ENCODE measurements at places on chromosomes 5 and 9.

GRCh38 chr9:1453636-1454035 is 403.5 kb downstream of the DMRT2 start:
- H3K27ac ChIP-seq = no peak overlapping the region
- H3K4me3 ChIP-seq = no peak overlapping the region
- no peaks in the 10 kb centered on the region for H3K36me3 ChIP-seq
- no peaks in the 10 kb centered on the region for H3K4me1 ChIP-seq
- DNase-seq = no peak
- H3K27me3 ChIP-seq = peaks cover 5% of the 10 kb centered on the region

DNA sequence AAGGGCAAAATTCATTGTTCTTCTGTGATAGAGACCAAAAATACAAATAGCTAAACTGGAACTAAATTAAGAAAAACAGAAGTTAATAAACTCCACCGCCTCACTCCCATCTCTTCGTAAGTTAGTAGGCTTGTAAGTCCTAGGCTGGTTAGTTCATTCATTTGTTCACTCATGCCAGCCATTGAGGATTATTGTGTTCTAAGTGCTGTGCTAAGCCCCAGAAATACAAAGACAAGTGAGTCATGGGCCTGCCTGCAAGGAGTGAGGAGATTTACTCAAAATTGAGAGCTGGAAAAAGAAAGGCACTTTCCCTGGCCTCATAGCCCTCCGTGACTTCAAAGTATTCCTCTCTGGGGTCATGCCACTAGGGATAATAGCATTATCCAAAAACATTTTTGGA is 8.5 kb downstream of the DOCK8 start:
- no peaks in the 10 kb centered on the region for H3K27me3 ChIP-seq
- no peak for DNase-seq
- H3K36me3 ChIP-seq = no peaks in the 10 kb centered on the region
- no peak overlapping the region for H3K4me3 ChIP-seq
- no peak overlapping the region for H3K27ac ChIP-seq

GRCh38 chr5:32051796-32052195 is 122.3 kb downstream of the GOLPH3 start:
- H3K36me3 ChIP-seq = no peaks in the 10 kb centered on the region
- H3K4me1 ChIP-seq = no peaks in the 10 kb centered on the region
- H3K27me3 ChIP-seq = no peaks in the 10 kb centered on the region
- no peak overlapping the region for H3K4me3 ChIP-seq

- H3K36me3 ChIP-seq = no peaks in the 10 kb centered on the region
- DNase-seq = no peak
- H3K4me3 ChIP-seq = no peak overlapping the region
- no peaks in the 10 kb centered on the region for H3K27me3 ChIP-seq
These were observed 56.6 kb downstream of the TEK start for GRCh38 chr9:27165670-27166069.

DNA sequence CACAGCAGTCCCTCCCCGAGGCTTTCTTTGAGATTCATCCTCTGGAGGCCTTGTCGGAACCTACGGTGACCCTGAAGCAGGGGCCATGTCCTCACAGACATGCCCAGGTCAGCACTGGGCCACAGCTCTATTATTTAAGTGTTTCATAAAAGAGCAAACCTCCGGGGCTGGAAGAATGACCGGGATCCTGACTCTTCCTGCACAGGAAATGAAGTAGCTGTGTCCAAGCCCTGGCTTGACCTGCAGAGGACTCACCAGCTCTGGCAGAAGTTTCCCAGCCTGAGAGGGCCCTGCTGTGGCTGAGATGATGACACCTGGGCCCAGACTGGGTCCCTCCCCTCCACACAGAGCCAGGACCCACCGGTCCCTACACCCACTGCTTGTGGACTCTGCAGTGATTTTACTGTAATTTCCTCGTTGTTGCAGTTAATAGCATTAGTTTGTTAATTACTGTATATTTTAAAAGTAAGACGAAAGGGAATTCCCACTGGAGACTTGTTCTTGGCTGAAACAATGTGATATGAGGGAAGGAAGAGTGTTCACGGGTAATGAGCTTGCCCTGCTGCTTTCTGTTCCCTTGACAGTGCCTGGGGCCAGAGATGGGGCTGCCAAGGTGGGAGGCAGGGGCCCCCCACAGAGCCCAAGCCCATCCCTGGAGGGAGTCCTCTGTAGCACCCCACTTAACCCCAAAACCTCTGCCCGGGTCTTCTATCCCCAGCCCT is 72.2 kb downstream of the PCDH1 start:
- no peak for DNase-seq
- no peaks in the 10 kb centered on the region for H3K4me1 ChIP-seq
- H3K27ac ChIP-seq = no peak overlapping the region
- no peaks in the 10 kb centered on the region for H3K36me3 ChIP-seq
- H3K27me3 ChIP-seq = peaks cover 61% of the 10 kb centered on the region

GRCh38 chr9:91001146-91001611 is 199.6 kb downstream of the SYK start:
- no peaks in the 10 kb centered on the region for H3K4me1 ChIP-seq
- H3K36me3 ChIP-seq = no peaks in the 10 kb centered on the region
- H3K27me3 ChIP-seq = no peaks in the 10 kb centered on the region
- DNase-seq = no peak

DNA sequence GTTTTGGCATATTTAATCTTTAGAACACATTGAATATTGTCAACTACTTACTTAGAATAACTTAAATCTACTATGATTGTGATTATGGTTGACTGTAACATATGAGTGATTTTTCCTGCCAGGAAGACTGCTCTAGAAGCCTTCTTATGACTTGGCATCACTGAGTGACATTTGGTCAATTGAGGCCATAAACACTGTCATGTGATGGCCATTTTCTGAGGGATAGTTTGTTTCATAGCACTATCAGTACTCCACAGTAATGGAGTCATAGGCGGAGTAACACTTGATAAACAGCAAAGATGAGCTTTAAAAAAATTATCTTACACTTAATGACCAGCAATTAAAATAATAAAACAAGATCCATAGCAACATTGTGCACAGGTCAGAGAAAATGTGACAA is 31.0 kb downstream of the C9orf40 start:
- no peaks in the 10 kb centered on the region for H3K4me1 ChIP-seq
- no peaks in the 10 kb centered on the region for H3K27me3 ChIP-seq
- no peaks in the 10 kb centered on the region for H3K36me3 ChIP-seq
- no peak overlapping the region for H3K27ac ChIP-seq
- no peak overlapping the region for H3K4me3 ChIP-seq
- DNase-seq = no peak

DNA sequence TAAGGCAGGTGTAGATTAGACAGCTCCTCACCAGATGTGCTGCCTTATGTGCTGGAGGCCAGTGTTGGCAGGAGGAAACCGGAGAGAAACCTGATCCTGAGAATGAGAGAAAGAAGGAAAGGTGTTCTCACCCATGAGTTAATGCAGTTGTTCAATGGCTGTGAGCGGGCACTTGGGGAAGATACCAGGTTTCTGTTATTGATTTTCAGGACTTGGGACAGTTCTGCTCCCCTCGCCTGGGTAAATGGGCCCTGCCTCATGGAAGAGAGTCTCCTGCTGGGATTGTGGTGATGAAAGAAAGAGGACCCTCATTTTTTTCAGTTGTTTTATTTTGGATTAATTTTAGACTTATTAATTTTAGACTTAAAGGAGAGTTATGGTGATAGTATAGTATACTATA is 59.5 kb downstream of the EGFLAM start:
- H3K4me1 ChIP-seq = no peaks in the 10 kb centered on the region
- H3K27ac ChIP-seq = no peak overlapping the region
- DNase-seq = no peak
- H3K27me3 ChIP-seq = no peaks in the 10 kb centered on the region

GRCh38 chr9:135965124-135965756 is 4.1 kb upstream of the UBAC1 start:
- no peak overlapping the region for H3K27ac ChIP-seq
- H3K4me3 ChIP-seq = no peak overlapping the region
- peaks cover 34% of the 10 kb centered on the region for H3K4me1 ChIP-seq
- no peaks in the 10 kb centered on the region for H3K36me3 ChIP-seq
- no peak for DNase-seq
- H3K27me3 ChIP-seq = no peaks in the 10 kb centered on the region

DNA sequence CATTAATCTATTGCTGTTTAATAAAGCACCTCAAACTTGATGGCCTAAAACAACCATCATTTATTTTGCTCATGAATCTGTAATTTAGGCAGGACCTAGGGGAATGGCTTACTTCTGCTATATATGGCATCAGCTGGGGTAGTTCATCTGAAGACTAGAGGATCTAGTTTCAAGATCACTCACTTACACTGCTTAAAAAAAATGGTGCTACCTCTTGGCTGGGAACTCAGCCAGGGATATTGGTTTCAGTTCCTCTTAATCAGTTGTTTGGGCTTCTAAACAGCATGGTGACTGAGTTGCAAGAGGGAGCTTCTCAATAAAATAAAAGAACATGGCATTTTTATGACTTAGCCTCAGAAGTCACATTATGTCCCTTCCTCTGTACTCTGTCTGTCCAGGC is 142.0 kb downstream of the FAM114A2 start:
- DNase-seq = no peak
- no peaks in the 10 kb centered on the region for H3K36me3 ChIP-seq
- H3K27ac ChIP-seq = no peak overlapping the region
- H3K27me3 ChIP-seq = peaks cover 2% of the 10 kb centered on the region

DNA sequence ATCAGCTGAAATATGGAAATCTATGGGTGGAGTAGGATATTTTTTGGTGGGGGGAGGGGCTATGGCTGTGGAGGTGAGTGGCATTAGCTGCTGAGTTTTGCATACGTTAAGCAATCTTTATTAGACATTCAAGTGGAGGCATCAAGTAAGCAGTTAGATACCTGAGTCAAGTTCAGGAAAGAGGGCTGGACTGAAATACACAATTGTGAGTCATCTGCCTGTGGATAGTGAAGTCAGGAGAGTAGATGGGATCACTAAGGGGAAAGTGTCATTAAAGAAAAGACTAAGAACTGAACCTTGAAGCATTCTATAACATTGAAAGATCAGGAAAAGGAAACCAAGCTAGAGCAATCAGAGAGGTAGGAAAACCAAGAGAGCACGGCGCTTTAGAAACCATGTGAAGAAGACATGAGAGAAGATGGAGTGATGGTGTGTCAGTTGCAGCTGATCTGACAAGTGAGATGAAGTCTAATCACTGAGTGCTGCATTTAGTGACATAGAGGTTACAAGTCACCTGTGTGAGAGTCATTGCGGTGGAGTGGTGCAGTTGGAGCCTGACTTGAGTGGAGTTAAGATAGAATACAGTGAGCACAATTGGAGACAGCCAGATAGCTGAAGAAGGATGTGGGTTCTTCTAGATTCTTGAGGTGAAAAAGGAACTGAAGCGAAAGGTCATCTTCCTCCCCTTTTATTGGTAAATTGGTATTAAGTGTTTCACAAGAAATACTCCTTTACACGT is 88.7 kb downstream of the PIP5K1B start:
- H3K4me1 ChIP-seq = no peaks in the 10 kb centered on the region
- no peaks in the 10 kb centered on the region for H3K27me3 ChIP-seq
- no peaks in the 10 kb centered on the region for H3K36me3 ChIP-seq
- H3K27ac ChIP-seq = no peak overlapping the region
- H3K4me3 ChIP-seq = no peak overlapping the region
- DNase-seq = no peak

DNA sequence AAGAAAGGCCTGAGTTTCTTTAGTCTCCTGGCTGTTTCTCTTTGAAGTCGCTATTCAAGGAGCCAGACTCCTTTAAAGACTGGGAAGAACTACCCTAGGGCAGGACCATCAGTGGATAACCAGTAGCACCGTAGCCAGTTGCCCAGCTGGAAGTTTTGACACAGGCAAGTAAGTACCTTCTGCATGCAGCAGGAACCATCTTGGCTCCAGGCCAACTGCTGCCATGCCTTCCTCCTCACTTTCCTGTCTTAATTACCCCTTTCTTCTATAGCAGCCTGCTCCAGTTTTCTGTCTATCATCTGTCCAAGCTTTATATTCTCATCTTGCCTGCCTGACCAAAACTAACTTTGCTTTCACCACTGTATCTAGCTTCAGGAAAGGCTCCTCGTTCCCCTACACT is 149.7 kb upstream of the SV2C start:
- no peak overlapping the region for H3K27ac ChIP-seq
- no peaks in the 10 kb centered on the region for H3K4me1 ChIP-seq
- H3K4me3 ChIP-seq = no peak overlapping the region
- no peak for DNase-seq
- H3K36me3 ChIP-seq = no peaks in the 10 kb centered on the region

DNA sequence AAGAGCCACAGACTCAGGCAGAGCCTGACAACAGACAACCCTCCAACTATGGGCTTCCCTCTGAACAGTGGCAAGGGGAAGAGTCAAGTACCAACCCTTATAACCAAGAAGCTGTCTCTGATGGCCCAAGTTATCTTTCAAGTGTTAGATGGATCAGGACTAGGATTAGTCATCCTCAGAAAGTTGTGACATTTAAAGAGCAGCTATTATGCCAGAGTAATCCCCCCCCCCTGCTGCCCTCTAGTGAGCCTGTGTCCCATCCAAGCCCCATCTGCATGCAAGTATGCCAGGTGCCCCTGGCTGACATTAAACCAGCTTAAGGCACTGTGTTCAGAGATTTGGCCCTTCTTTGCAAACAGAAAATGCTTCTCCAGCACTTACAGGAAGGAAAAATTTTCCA is 16.8 kb upstream of the SPATA31D1 start:
- no peaks in the 10 kb centered on the region for H3K27me3 ChIP-seq
- no peaks in the 10 kb centered on the region for H3K4me1 ChIP-seq
- H3K36me3 ChIP-seq = no peaks in the 10 kb centered on the region
- H3K4me3 ChIP-seq = no peak overlapping the region
- DNase-seq = no peak

GRCh38 chr9:78023003-78023741 is 8.4 kb downstream of the GNAQ start:
- no peak overlapping the region for H3K27ac ChIP-seq
- no peaks in the 10 kb centered on the region for H3K27me3 ChIP-seq
- DNase-seq = no peak
- H3K4me1 ChIP-seq = peaks cover 26% of the 10 kb centered on the region

- H3K27ac ChIP-seq = peak overlapping the region; percentile 71
- DNase-seq = peak; percentile 18
- peaks cover 14% of the 10 kb centered on the region for H3K4me1 ChIP-seq
- peak overlapping the region; percentile 81 for H3K4me3 ChIP-seq
- H3K36me3 ChIP-seq = no peaks in the 10 kb centered on the region
These were observed 29.3 kb downstream of the PCDH1 start for GRCh38 chr5:141848744-141849414.

DNA sequence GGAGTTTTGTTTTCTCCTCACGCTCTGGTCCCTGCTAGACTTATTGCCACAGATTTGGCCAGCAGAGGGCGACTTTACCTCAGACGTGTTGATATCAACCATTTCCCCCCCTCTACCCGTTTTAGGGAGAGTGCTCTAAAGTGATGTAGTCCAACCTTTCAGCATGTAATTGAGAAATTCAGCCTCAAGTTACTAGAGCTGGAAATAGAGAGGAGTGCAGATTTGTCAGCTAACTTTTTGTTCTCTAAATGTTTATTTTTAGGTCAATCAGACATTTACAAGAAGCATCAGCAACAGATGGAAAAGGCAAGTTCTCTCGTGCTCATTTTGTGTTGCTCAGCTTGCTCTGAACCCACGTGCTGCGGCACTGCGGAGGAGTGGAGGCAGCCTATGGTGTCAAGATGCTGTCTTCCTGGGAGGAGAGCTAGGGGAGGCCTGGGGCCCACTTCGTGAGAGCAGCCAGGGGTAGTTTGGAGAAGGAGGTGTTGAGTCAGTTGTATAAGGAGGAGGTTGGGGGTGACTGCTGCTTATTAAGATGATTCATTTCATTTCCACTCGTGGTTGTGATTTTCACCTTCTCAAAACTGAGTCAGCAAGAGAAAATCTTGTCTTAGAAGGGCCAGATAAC is 53.6 kb downstream of the GPR107 start:
- DNase-seq = peak; percentile 80
- peaks cover 67% of the 10 kb centered on the region for H3K36me3 ChIP-seq
- no peak overlapping the region for H3K27ac ChIP-seq
- no peak overlapping the region for H3K4me3 ChIP-seq
- peaks cover 10% of the 10 kb centered on the region for H3K4me1 ChIP-seq
